ENCODE measurements at places on chromosomes 4 and X.

DNA sequence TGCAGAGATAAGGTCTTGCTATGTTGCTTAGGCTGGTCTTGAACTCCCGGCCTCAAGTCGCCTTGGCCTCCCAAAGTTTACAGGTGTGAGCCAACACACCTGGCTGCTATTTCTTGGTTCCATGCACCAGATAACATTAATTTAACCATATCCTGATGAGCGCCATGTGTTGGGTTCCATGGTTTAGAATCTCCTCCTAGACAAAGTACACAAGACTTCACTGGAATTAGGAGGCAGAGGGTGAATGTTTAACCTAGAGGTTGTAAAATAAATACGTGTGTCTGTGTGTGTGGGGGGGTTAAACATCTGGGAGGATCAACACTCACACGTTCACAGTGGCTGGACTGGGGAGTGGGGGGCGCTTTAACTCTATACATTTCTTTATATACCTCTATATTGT, 32.4 kb upstream of the SORCS2 start:
- no peak for DNase-seq

DNA sequence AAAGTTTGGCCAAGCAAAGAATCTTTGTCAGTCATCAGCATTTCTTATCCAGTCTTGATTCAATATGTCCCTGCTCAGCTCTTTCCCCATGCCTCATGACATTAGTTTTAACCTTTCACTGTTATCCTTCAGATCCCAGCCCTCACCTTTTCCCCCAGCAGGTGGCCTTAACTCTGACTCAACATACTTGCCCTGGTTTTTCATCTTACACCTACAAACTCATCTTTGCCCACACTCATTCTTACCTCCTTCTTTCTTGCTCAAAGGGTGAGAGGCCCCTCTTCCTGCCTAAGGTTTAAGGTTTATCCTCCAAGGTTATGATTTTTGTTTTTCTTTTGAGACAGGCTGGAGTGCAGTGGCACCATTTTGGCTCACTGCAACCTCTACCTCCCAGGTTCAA, 10.6 kb upstream of the ANXA5 start:
- DNase-seq: no peak

- no peak for DNase-seq
These were observed 42.1 kb upstream of the MAGEA4 start for GRCh38 chrX:151870602-151871001.

DNA sequence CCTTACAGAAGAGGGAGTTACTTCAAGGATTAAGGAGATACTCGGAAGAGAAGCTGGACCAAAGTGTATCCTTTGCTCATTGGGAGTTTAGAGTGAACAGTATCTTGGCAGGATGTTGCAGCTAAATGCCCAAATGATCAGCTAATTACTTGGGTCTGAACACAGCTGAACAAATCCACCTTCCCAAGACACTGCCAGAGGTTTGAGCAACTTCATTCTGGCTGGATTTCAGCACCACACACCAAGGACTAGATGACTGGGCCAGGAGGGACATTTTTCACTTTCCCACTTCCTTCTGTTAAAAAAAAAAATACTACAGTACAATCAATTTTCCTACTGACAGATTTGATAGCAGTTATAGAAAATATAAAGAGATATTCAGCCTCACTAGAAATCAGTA, 324.6 kb downstream of the MID1IP1 start:
- peak; percentile 79 for DNase-seq

DNA sequence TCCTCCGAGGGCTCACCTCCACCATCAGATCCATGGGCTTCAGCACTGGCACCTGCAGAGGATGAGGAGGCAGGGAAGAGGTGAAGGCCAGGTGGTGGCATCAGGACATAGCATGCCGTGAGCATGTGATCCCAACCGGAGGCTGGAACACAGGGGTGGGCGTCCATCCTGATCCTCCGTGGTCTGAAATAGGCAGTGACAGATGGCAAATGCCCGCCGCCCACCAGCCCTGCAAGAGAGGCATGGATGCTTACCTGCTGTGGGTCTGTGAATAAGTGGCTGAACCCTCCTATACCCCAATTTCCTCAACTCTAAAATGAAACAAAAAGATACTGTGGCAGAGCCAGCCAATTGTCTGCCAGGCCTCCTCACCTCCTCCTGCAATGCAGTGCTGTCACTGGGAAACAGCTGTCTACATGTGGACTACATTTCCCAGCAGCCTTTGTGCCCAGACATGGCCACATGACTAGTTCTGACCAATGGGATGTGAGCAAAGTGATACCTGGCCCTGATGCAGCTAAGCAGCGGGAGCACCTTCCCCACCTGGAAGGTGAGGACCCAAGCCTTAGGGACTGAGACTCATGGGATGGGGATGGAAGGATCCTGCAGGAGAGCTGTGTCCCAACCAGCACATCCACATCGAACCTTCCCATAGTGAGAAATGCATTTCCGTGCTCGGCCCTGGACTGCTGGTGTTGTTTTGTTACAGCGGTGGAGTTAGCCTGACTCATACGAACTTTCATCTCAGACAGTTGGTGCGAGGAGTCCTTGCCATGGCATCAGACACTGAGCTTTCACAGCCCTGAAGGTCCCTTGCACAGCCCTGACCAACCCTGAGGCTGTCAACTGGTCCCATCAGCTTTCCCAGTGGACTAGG, 99.5 kb downstream of the PPP2R2C start:
- DNase-seq: peak; percentile 25

DNA sequence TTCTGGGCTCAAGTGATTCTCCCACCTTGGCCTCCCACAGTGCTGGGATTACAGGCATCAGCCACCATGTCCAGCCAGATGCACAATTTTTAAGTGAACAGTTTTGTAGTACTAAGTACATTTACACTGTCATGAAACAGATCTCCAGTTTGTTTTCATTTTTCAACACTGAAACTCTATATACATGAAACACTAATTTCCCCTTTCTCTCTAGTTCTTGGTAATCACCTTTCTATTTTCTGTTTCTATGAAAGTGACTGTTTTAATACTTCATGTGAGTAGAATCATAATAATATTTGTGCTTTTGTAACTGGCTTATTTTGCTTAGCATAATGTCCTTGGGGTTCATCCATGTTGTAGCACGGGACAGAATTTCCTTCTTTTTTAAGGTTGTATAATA, 237.4 kb downstream of the CAMK2D start:
- DNase-seq: no peak

- peak; percentile 30 for DNase-seq
These were observed 2.9 kb downstream of the PAK3 start for GRCh38 chrX:111098874-111099273.

DNA sequence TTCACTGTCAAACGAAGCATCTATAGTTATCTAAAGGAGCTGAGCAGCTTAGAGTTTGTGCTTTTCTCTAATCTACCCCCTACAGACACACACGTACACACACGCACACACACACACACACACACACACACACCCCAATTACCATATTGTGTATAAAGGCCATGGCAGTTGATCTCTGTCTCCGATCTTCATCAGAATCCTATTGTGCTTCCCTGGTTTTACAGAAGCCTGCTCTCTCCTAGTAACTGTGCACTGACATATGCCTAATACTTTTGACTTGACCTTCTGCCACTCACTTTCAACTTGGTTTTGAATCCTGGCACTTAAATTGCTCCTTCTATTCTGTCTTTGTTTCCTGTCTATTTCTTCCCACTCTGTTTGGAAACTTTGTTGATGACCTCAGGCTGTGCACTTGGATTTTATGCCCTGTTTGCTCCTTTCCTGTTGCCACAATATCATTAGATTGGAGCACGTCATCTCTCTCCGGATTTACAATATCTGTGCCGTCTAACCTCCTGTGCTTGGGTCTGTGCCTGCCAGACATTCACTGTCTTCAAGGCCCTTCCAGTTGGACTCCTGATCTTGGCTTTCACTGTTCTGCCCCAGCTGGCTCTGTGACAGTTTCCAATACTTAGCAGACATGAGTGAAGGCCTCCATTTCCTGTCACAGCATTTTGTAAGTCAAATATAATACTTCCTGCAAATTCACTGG, 928.1 kb downstream of the FAT4 start:
- DNase-seq: no peak

- DNase-seq: no peak
These were observed 522.7 kb upstream of the HTR2C start for GRCh38 chrX:114061226-114061625.

DNA sequence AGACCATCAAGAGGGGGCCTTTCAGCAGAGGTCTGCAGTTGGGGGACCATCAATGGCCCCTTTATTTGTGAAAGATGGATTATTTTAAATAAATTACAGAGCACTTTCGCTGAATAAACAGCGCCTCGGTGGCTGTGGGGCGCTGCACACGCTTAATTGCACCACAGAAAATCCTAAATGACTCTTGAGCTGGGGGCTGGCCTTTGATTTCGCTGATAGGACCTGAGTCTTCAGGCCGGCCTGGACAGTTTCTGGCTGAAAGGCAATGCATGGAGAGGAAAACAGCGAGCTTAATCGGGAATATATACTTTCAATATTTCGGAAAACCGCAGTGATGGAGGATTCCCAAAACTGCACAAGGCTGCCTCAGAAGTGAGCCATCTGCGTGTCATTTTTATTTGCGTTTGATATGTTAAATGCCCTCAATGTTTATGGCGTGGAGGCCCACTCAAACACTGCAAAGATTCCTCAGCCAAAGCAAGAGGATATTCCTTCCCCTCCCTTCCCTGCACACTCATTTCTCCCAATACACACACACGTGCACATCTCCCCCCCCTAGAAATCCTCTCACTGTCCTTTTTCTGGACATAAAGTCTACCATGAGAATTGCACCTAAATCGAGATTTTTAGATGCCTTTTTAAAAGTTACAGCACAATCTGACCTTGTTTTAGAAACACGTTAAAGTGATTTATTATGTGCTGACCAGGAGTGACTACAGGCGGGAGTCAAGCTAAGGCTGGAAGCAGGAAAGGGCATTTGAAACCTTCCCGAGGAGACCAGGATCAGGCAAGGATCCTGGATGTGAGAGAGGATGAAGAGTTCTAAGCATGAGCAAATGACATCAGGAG, 340.7 kb downstream of the RAB28 start:
- no peak for DNase-seq

DNA sequence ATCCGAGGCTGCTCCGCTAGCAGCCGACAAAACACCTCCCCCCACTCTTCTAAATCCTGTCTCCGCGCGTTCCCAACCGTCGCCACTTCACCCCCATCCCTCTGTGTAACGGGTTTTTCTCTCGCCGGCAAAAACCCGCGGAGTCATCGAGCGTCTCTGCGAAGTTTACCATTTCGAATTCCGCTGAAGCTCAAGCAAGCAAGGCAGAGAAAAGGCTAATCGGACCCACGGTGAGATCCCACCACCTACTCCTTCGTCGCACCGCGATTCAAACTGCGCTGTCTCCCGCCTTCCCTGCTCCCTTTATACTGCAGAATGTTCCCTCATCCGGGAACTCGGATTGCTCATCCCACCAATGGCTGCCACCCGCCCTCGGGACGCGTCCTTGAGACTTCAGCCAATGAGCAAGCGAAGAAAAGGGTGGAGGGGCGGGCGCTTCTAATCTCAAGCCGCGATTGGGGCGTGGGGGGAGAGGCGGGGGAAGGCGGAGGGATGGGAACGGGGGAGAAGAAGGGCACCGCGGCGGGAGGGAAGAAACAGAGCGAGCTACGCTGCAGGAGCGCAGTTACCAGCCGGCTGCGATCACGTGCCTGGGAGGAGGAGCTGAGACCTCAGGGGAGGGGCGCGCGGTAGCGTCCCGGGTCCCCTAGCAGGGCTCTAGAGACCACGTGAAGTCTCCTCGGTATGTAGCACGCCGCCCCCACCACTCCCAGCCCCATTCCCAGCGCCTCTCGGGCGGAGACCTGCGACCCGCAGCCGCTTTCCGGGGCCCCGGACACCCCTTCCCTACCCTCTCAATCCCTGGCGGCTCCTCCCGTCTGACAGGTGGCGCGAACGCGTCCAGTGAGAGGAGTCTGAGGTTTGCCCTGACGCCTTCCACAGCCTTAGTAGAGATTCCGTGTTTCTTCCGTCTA, at the start of gene H2AZ1:
Gene H2AZ1 (minus strand): TSS at position 277 of the 914 bp plus-strand sequence. CDS start 105 bp downstream, at position 172.
- DNase-seq: peak; percentile 95

- no peak for DNase-seq
These were observed 16.5 kb downstream of the TMPRSS11E start for GRCh38 chr4:68463796-68464195.

DNA sequence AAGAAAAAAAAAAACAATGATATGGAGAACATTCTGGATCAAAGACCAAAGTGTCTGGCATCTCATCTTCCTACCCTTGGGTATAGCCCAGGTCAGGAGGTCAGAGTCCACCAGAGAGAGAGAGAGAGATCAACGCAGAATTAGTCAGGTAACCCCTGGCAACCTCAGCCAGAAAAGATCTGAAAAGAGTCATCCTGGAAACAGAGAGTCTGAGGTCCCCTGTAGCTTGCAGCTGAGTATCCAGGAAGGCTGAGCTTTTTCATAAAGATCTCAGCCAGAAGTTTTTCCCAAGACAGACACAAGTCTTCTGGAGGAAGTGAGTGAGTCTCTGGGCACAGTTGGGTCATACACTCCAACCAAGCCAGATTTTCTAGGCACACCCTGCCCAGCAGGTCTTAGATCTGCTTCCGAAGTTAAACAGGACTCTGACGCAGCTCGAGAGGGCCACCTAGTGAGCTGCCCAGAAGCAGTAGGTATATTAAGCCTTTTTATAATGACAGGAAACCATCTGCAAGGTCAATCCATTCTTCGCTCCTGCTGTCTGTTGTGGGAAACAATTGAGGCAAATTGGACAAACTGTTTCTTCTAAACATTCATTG, 35.7 kb downstream of the ACE2 start:
- peak; percentile 73 for DNase-seq

DNA sequence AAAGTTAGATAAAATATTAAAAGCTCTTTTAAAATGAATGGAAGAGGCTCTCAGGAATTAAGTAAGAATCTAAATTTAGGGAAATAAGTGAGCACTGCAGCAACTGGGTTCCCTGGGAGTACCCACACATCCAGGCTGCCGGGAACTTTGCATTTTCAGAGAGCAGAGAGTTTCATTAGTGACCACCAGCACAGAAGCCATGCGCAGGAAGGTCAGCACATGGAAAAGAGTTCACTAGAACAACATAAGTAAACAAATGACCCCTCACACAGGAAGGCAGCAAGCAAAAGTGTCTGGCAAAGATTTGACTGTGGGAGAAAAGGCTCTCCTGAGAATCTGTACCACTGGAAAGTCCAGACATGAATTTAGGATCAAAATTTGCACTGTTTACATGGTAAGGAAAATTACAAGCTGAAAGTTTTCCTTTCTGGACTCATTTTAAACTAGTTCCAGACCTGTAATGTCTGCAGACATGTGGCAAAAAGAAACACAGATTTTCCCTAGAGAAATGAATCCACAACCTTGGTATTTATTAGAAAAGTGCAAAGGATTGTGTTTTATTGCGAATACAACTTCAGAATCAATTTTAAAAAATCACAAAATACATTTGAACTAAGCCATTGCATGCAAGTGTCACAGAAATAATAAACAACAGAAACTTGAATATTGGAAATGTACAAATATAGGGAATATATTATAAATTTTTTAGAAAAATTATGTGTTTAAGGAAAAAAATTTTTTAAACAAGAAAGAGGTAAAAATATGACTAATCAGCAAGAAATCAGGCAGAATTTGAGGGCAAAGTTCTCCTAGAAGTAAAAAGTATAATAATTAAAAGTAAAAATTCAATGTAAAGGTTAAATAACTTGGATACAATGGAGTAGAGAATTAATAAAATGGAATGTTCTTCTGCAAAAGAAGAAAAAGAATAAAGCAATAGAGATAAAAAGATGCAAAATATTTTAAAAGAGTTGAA, 18.4 kb upstream of the MYOZ2 start:
- no peak for DNase-seq

Data from NCI-H2081 (cell line).